Immature natural killer cell (primary cell): ENCODE measurements at places on chromosomes 5 and 9. TPM values are rescaled to one million over a fixed set of nuclear protein-coding genes. Genes with fewer than 3 reads are reported as not detected.

Gene LMX1B
- not detected for polyA plus RNA-seq

Gene PAEP
- not detected for polyA plus RNA-seq

Gene FGF1
- not detected for polyA plus RNA-seq

Gene CDKN2B-AS1
- polyA plus RNA-seq, result 0.55 TPM

Gene GPX3
- not detected for polyA plus RNA-seq

Gene SLC22A4
- not detected for polyA plus RNA-seq

Gene OTP
- polyA plus RNA-seq, result not detected

Gene CREBRF
- 48.5 TPM for polyA plus RNA-seq

Gene MYMK
- polyA plus RNA-seq, result not detected

Gene LRRC70
- 4.4 TPM for polyA plus RNA-seq

Gene CARTPT
- not detected for polyA plus RNA-seq

Gene PPP3R2
- not detected for polyA plus RNA-seq

Gene CCNI2
- polyA plus RNA-seq, result not detected

Gene AIF1L
- polyA plus RNA-seq, result not detected

Gene TXNDC8
- not detected for polyA plus RNA-seq

Gene CYSRT1
- not detected for polyA plus RNA-seq

Gene CENPH
- polyA plus RNA-seq, result 7.2 TPM

Gene NMRK1
- polyA plus RNA-seq, result 38.6 TPM
